ENCODE measurements at places on chromosomes 11 and 22.

GRCh38 chr11:24267014-24267413 lies 229.8 kb upstream of the LUZP2 start:
- no peaks in the 10 kb centered on the region for H3K4me1 ChIP-seq
- no peak for DNase-seq
- no peak overlapping the region for H3K27ac ChIP-seq
- H3K4me3 ChIP-seq, result no peak overlapping the region
- no peaks in the 10 kb centered on the region for H3K27me3 ChIP-seq

DNA sequence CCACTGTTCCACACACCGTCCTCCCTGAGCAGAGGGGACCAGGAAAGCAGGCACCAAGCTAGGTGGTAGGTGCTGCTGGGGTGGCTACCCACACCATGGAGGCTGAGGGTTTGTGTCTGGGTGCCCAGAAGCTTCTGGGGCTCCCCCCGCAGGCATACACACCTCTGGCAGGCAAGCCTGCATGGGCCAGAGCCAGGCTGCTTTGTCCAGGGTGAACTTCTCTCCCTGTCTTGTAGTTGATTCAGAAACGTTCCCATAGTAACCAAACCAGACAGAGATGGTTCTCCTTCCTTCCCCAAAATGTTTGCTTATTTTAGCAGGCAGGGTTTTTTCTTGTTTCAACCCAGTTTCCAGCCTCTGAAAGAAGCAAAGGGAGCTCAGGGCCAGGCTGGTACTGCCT lies 40.9 kb upstream of the SUSD2 start:
- no peaks in the 10 kb centered on the region for H3K27me3 ChIP-seq
- peaks cover 25% of the 10 kb centered on the region for H3K4me1 ChIP-seq
- no peaks in the 10 kb centered on the region for H3K36me3 ChIP-seq
- no peak overlapping the region for H3K27ac ChIP-seq
- no peak for DNase-seq

DNA sequence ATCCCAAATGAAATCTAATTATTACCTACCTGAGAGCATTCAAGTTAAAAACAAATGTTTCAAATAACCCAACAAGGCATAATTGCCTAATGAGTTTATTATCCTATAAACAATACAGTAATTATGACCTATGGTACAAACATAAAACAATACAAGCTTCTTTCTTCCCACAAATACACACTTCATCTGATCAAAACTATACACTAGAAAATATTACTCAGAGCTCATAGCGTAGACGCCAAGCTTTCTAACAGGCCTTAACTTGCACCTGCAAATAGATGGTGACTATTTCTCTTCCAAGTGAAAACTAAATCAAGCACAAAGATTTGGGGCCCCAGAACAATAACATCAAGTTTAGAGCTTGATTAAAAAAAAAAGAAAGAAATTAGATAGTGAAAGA lies 78.1 kb downstream of the SOX6 start:
- H3K4me1 ChIP-seq, result no peaks in the 10 kb centered on the region
- H3K27ac ChIP-seq, result no peak overlapping the region
- H3K4me3 ChIP-seq, result no peak overlapping the region
- DNase-seq, result no peak
- H3K36me3 ChIP-seq, result no peaks in the 10 kb centered on the region

DNA sequence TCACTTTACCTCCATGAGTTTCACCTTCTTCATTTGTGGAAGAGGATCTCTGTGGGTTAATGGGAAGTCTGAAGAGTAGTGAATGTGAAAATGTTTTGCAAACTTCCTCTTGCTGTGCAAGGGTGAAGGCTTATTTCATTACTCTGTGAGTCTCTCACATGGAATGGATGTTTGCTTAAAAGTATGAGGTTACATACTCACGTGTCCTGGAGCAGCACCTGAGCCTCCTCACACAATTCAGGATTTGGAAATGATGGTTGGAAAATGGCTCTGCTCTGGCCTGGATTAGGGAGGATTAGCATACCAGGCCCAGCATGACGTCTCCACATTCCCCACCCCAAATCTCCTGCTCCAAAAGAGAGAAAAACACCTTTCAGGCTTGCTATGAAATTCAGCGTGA lies 4.8 kb downstream of the GRAMD1B start:
- H3K4me1 ChIP-seq, result no peaks in the 10 kb centered on the region
- H3K27me3 ChIP-seq, result no peaks in the 10 kb centered on the region
- no peaks in the 10 kb centered on the region for H3K36me3 ChIP-seq
- no peak overlapping the region for H3K27ac ChIP-seq
- H3K4me3 ChIP-seq, result no peak overlapping the region

GRCh38 chr22:36756031-36756430 lies 19.9 kb downstream of the IFT27 start:
- no peak overlapping the region for H3K27ac ChIP-seq
- no peaks in the 10 kb centered on the region for H3K36me3 ChIP-seq
- H3K4me1 ChIP-seq, result no peaks in the 10 kb centered on the region
- H3K4me3 ChIP-seq, result no peak overlapping the region
- DNase-seq, result no peak
- H3K27me3 ChIP-seq, result peaks cover 2% of the 10 kb centered on the region

- no peaks in the 10 kb centered on the region for H3K36me3 ChIP-seq
- H3K4me1 ChIP-seq, result peaks cover 27% of the 10 kb centered on the region
- peak overlapping the region; percentile 94 for H3K27ac ChIP-seq
These were observed 6.2 kb downstream of the PANX1 start for GRCh38 chr11:94134651-94135512.

DNA sequence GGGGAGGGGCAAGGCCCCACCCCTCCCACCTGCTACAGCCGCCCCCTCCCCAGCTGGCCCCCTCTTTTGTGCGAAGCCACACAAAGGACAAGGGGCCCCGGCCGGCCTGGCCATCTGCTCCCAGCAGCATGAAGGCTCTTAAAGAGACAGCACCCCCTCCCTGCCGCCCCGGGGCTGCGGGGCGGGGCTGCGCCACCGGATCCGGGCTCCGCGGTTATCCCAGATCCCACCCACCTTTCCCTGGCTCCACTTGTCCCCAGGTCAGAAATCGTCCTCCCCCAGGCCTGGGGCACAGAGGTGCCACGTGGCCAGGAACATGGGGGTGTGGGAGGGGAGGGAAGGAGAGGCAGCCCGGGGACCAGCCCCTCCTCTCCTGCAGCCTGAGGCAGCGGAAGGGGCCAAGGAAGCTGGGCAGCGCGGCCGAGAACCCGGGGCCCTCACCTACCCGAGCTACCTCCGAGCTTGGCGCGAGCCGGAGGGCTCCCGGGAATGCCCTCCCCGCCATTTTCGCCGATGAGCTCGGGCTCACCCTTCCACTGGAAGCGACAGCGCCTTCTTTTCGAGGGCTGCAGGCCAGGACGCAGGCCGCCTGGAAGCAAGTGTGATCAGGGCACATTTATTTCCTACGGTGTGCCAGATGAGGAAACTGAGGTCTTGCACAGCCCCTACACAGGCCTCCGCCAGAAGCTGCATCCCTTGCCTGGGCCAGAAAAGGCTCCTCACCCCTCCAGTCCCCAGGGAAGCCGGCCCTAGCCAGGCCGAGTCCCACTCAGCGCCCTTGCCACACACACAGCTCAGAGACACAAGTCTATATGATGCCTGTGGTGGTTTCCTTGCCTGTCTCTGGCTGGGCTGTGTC lies 2.5 kb upstream of the RCOR2 start:
- DNase-seq, result no peak
- H3K4me1 ChIP-seq, result peaks cover 19% of the 10 kb centered on the region
- no peaks in the 10 kb centered on the region for H3K36me3 ChIP-seq
- no peak overlapping the region for H3K27ac ChIP-seq
- H3K27me3 ChIP-seq, result peaks cover 6% of the 10 kb centered on the region

GRCh38 chr11:43558146-43558545 lies 122.4 kb upstream of the HSD17B12 start:
- DNase-seq, result no peak
- H3K36me3 ChIP-seq, result no peaks in the 10 kb centered on the region
- no peak overlapping the region for H3K4me3 ChIP-seq
- peaks cover 32% of the 10 kb centered on the region for H3K27me3 ChIP-seq
- no peak overlapping the region for H3K27ac ChIP-seq

DNA sequence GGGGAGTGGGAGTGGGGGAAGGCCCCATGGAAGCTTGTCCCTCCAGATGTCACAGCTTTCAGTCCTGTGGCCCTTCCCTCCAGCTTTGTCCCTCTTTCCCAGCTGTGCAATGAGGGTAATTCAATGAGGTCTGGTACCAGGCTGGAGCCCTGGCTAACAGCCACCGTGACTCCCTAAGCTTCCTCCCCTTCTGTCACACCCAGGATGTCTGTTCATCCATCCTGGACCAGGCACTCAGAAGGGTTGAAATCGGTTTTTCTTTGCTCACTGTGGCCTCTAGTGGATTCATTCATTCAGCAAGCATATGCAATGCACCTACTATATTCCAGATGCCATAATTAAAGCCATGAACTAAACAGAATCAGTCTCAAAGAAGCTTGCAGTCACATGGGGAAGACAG lies 38.7 kb downstream of the SYT13 start:
- DNase-seq, result no peak
- no peak overlapping the region for H3K27ac ChIP-seq
- H3K27me3 ChIP-seq, result peaks cover 4% of the 10 kb centered on the region
- no peaks in the 10 kb centered on the region for H3K4me1 ChIP-seq

DNA sequence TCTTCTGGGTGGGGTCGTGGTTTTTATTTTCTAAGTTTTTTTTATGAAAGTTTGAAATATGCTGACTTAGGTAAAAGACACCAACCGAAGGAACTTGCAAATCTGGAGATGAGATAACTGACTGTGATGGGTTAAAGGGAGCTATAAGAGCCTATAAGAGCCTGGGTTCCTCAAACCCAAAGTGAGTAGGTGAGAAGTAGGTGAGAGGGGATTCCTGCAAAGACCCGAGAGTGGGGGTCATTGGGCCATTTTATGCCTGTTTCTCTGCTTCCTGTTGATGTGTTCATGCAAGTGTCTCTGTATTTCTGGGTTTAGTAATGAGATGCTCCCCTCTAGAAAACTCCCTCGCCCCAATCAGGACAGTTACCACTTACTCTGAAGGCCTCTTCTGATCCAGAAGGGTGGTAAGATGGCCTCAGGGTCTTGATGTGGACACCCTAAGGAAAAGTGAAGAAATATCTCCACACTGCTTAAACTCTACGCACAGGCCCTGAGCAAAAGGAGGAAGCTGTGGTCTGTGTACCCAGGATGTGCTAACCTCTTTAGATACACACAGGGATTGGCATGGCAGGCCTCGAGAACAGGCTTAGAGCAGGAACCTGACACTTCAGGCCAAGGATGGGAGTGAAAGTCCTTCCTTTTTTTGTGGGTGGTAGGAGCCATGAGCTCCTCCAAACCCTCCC lies 1.8 kb downstream of the FLI1 start:
- no peaks in the 10 kb centered on the region for H3K27me3 ChIP-seq
- H3K36me3 ChIP-seq, result no peaks in the 10 kb centered on the region
- peaks cover 2% of the 10 kb centered on the region for H3K4me1 ChIP-seq
- H3K27ac ChIP-seq, result no peak overlapping the region
- no peak overlapping the region for H3K4me3 ChIP-seq
- no peak for DNase-seq

GRCh38 chr11:19753451-19754106 lies 40.9 kb downstream of the NAV2 start:
- H3K27me3 ChIP-seq, result no peaks in the 10 kb centered on the region
- no peak overlapping the region for H3K27ac ChIP-seq
- H3K36me3 ChIP-seq, result no peaks in the 10 kb centered on the region
- H3K4me1 ChIP-seq, result no peaks in the 10 kb centered on the region

GRCh38 chr22:34834059-34834458 lies 231.9 kb upstream of the ISX start:
- no peak overlapping the region for H3K27ac ChIP-seq
- no peak overlapping the region for H3K4me3 ChIP-seq
- no peak for DNase-seq
- no peaks in the 10 kb centered on the region for H3K27me3 ChIP-seq
- H3K36me3 ChIP-seq, result no peaks in the 10 kb centered on the region

DNA sequence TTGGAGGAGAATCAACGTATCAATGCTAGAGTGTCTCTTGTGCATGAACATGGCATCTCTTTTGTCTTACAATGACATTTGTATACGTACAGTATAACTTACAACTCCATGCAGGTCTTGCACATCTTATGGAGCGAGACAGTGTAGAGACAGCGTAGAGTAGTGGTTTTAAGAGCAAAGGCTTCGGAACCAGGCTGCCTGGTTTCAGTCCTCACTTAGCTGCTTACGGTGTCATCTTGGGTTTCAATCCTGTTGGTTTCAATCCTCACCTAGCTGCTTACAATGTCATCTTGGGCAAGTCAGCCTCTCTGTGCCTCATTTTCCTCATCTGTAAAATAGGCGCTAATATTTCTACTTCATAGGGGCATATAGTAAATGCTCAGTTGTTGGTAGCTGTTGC lies 98.2 kb downstream of the PACS1 start:
- H3K36me3 ChIP-seq, result no peaks in the 10 kb centered on the region
- no peak for DNase-seq
- H3K4me1 ChIP-seq, result no peaks in the 10 kb centered on the region
- no peak overlapping the region for H3K27ac ChIP-seq
- H3K4me3 ChIP-seq, result no peak overlapping the region
- H3K27me3 ChIP-seq, result no peaks in the 10 kb centered on the region

DNA sequence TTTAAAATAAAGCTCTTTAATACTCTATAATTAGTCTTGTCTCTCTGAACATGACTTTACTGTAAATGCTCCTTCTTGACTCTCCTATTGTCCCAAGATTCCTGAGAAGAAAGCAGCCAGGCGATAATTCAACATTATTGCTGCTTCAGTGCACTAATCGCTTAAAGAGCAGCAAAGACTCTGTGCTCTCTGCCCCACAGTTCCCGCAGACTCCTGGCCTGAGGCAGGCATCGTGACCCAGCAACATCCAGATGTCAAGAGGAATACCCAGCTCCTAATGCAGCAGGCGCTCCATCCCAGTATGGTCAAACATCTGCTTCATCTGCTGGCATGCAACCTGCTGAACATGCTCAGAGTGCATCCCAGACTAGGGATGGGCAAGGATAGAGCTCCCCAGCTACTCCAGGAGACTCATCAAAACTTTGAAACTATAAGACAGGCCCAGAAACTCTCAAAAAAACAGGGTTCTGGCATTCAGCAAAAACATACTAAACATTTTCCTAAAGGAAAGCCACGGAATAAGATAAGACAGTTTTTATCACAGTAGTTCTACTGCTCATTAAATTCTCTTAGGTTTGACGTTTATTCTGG lies 270.0 kb downstream of the SOX6 start:
- no peaks in the 10 kb centered on the region for H3K27me3 ChIP-seq
- H3K4me1 ChIP-seq, result no peaks in the 10 kb centered on the region
- no peak overlapping the region for H3K4me3 ChIP-seq
- H3K36me3 ChIP-seq, result no peaks in the 10 kb centered on the region
- no peak overlapping the region for H3K27ac ChIP-seq

GRCh38 chr22:29315286-29316140 lies at the start of gene RASL10A:
Gene RASL10A, minus strand, starts transcription at chr22:29315697. Its CDS starts 451 bp downstream, at chr22:29315246.
- H3K27ac ChIP-seq, result no peak within 1 kb of the TSS
- no peak for DNase-seq
- peaks cover 34% of the 10 kb centered on the region for H3K27me3 ChIP-seq
- peaks cover 6% of the 10 kb centered on the region for H3K36me3 ChIP-seq

GRCh38 chr22:20198557-20199319 lies 47.9 kb upstream of the CCDC188 start:
- peaks cover 15% of the 10 kb centered on the region for H3K27me3 ChIP-seq
- DNase-seq, result no peak
- H3K27ac ChIP-seq, result no peak overlapping the region
- H3K4me3 ChIP-seq, result no peak overlapping the region
- peaks cover 7% of the 10 kb centered on the region for H3K4me1 ChIP-seq

Data from fibroblast of lung (primary cell).